ENCODE measurements at places on chromosomes 13 and 19. TPM values are rescaled to one million over a fixed set of nuclear protein-coding genes. Genes with fewer than 3 reads are reported as not detected.

- no peak overlapping the region for H3K4me3 ChIP-seq
- no peaks in the 10 kb centered on the region for H3K27me3 ChIP-seq
- H3K4me1 ChIP-seq = peaks cover 16% of the 10 kb centered on the region
- H3K36me3 ChIP-seq = peaks cover 4% of the 10 kb centered on the region
- DNase-seq = no peak
Observed at GRCh38 chr13:45333977-45334922, 6.7 kb downstream of the TPT1 start.

DNA sequence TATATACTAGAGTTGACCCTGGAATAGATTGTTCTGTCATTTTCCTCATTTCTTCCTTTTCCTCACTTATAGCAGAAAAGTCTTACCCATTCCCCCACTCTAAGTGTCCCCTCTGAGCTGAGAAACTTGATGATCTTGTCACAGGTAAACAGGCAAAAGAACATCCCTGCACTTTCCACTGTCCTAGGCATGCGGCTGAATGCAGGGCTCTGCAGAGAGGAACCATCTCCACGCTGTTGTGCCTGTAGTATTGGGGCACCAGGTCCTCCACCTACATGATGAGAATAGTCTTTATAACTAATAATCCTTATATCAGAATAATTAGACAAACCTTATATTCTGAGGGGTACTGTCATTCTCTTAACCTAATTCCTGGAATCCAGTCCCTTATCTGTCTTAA lies 211.3 kb downstream of the RBM26 start:
- DNase-seq = no peak
- H3K36me3 ChIP-seq = no peaks in the 10 kb centered on the region
- H3K27me3 ChIP-seq = no peaks in the 10 kb centered on the region
- no peak overlapping the region for H3K27ac ChIP-seq
- no peak overlapping the region for H3K4me3 ChIP-seq

DNA sequence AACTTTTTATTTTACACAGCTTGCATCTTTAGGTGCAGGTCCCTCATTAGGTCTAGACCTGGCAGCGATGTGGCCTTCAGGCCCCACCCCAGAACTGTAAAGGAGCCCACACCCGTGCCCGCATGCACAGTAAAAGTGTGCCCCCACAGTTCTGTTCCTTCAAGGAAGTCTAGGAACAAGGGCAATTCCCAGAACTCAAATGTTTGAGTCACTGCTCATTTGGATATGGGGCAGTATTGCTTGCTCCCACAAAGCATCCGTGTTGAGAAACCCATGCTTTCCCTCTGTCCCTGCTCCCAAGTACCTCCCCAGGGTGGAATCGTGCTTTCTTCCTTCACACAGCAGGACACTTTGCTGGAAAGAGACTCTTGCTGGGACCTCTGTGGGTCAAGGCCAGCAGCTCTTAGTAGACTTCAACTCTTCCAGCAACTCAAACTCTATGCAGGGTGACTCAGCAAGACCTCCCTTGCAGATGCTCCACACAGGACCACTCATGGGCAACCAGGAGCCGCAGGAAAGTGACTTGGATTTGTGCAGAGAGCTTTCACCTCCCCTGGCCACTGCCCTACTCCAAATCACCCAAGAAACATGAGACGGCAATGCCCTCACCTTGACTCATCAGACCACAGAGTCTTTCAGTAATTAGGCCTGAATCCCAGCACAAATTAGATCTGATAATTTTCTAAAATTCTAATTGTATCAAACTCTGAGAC lies 12.3 kb downstream of the SLC7A1 start:
- H3K4me3 ChIP-seq = no peak overlapping the region
- H3K4me1 ChIP-seq = peaks cover 14% of the 10 kb centered on the region
- no peaks in the 10 kb centered on the region for H3K36me3 ChIP-seq

GRCh38 chr19:54312436-54313377 lies at the start of gene LILRA5:
Gene LILRA5, minus strand, starts transcription at chr19:54313166. Its CDS starts 147 bp downstream, at chr19:54313019.
- no peak for DNase-seq
- H3K27ac ChIP-seq = no peak within 1 kb of the TSS
- no peaks in the 10 kb centered on the region for H3K4me1 ChIP-seq
- no peaks in the 10 kb centered on the region for H3K27me3 ChIP-seq
- H3K4me3 ChIP-seq = no peak within 1 kb of the TSS

- no peaks in the 10 kb centered on the region for H3K36me3 ChIP-seq
- H3K27me3 ChIP-seq = peaks cover 4% of the 10 kb centered on the region
- no peak overlapping the region for H3K27ac ChIP-seq
- DNase-seq = no peak
Observed at GRCh38 chr13:30924721-30925120, 7.7 kb upstream of the TEX26 start.

DNA sequence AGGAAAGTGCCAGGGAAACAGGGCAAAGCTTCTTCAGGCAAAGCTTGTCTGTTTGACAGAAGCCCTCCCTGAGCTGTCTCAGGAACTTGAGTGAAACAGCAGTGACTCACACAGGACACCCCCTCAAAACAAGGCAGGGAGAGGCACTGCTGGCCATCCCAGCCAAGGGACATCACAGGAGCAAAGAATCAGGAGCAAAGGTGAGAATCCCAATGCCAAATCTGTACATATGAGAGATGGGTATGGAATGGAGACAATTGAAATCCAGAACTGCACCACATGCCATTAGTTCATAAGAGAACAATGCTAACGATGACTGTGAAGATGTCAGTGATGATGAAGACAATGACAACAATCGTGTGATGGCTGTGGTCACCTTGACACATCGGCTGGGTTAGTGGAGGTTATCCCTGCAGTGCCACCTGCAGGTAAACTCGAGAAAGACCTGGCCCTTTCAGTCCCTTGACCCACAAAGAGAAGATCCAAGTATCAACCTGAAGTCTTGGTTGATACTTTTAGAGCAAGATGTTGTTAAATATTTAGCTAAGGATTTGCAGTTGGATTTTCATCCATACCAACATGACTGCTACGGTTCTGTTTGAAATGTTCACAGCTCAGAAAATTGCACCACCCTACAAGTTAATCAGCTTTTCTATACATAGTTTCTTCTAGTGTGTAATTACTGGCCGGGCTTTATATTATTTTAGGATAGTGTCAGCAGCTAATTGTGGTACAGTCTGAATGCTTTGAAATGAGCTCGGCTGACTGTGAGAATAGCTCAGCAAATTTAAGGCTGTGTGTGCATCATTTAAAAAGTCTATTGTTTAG lies 42.0 kb upstream of the IPO5 start:
- H3K27me3 ChIP-seq = no peaks in the 10 kb centered on the region
- no peak for DNase-seq
- H3K4me1 ChIP-seq = no peaks in the 10 kb centered on the region
- H3K4me3 ChIP-seq = no peak overlapping the region
- H3K27ac ChIP-seq = no peak overlapping the region
- H3K36me3 ChIP-seq = no peaks in the 10 kb centered on the region

DNA sequence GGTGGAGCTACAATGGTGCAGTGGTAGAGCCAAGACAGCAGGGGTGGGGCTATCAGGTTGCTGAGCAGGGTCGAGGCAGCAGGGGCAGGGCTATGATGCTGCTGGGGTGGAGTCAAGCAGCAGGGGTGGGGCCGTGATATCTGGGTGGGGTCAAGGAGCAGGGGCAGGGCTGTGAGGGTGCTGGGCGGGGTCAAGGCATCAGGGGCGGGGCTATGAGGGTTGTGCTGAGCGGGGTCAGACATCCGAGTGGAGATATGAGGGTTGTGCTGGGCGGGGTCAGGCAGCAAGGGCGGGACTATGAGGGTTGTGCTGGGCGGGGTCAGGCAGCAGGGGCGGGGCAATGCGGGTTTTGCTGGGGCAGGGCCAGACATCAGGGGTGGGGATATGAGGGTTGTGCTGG lies 14.7 kb downstream of the HCN2 start:
- H3K36me3 ChIP-seq = no peaks in the 10 kb centered on the region
- DNase-seq = no peak
- no peaks in the 10 kb centered on the region for H3K4me1 ChIP-seq
- no peak overlapping the region for H3K27ac ChIP-seq
- no peaks in the 10 kb centered on the region for H3K27me3 ChIP-seq

- peak overlapping the region; percentile 80 for H3K27ac ChIP-seq
- no peaks in the 10 kb centered on the region for H3K27me3 ChIP-seq
- H3K4me1 ChIP-seq = no peaks in the 10 kb centered on the region
- DNase-seq = no peak
Observed at GRCh38 chr13:113862191-113862930, 1.5 kb downstream of the GAS6 start.

DNA sequence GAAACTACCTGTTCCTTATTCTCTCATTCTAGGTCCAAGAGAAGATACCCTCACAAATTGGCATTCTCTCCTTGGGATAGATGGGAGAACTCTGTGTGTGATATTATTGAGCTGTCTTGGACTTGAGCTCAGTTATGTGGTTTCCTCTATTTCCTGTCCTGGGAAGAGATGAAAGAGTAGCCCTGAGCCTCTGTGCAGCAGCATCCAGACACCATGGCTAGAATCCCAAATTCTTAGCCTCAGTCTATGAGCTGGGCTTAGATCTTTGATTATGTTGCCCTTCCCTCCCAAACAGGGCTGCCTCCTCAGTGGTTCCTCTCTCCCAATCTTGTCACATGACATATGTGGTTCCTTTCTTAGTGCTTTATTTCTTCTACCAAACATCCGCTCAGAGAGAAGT lies 290.7 kb downstream of the SPRY2 start:
- H3K27ac ChIP-seq = no peak overlapping the region
- DNase-seq = no peak
- H3K27me3 ChIP-seq = no peaks in the 10 kb centered on the region
- H3K4me3 ChIP-seq = no peak overlapping the region

GRCh38 chr13:91405240-91405639 lies 6.8 kb downstream of the GPC5 start:
- H3K27me3 ChIP-seq = no peaks in the 10 kb centered on the region
- no peaks in the 10 kb centered on the region for H3K36me3 ChIP-seq
- no peak overlapping the region for H3K4me3 ChIP-seq
- DNase-seq = no peak
- H3K4me1 ChIP-seq = no peaks in the 10 kb centered on the region
- no peak overlapping the region for H3K27ac ChIP-seq

- H3K27me3 ChIP-seq = no peaks in the 10 kb centered on the region
- no peaks in the 10 kb centered on the region for H3K36me3 ChIP-seq
- DNase-seq = no peak
- no peak overlapping the region for H3K4me3 ChIP-seq
- H3K4me1 ChIP-seq = no peaks in the 10 kb centered on the region
Observed at GRCh38 chr13:113182046-113182445, 23.6 kb downstream of the PROZ start.

DNA sequence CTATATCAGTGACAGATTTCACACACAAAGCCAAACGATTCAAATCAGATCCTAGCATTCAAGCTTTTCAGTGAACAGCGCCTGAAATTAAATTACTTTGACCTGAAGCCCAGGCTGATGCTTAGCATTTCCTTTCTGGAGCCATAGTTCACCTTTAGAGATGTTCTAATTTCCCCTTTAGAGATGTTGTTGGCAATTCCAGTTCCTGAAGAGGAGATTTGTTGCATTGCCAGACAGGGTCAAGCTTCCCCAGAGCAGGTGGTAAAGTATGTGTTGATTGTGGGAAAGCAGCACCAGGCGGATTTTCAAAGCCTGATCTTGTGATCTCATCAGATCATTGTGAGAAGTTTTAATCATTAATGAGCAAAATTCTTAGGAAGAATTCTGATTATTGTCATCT lies 609.8 kb upstream of the KLF12 start:
- no peak for DNase-seq
- H3K4me1 ChIP-seq = no peaks in the 10 kb centered on the region
- H3K4me3 ChIP-seq = no peak overlapping the region
- no peaks in the 10 kb centered on the region for H3K27me3 ChIP-seq

GRCh38 chr19:39969681-39970424 lies 1.1 kb upstream of the PSMC4 start:
- peak overlapping the region; percentile 90 for H3K27ac ChIP-seq
- peak overlapping the region; percentile 62 for H3K4me3 ChIP-seq
- H3K4me1 ChIP-seq = peaks cover 8% of the 10 kb centered on the region
- peaks cover 4% of the 10 kb centered on the region for H3K36me3 ChIP-seq
- DNase-seq = no peak

DNA sequence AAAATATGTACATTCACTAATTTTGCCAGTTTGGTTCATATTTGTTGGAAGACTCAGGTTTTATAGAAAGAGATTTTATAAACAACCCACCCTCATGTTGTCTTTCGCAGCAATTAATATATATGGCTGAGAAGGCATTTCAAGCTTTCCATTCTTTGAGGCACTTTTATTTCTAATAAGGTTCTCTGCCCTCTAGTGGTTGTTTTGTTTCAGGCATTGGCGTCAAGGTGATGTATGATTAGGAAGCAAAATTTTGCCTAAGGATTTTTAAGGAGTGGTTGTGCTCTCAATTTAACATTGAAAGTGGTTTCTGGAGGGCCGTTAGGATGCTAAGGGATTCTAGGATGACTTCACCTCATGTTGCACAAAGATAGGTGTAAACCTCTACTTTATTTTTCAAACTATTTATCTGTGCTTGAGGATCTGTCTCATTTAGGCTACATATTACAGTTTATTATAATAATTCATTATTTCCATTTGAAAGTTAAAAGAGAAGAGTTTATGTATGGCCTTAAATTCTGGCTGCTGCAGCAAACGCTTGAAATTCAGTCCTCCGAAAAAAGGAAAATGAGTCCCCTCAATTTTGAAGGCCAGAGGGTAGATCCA lies 35.9 kb downstream of the OXGR1 start:
- no peaks in the 10 kb centered on the region for H3K4me1 ChIP-seq
- no peak overlapping the region for H3K27ac ChIP-seq
- no peaks in the 10 kb centered on the region for H3K36me3 ChIP-seq
- H3K27me3 ChIP-seq = no peaks in the 10 kb centered on the region
- no peak overlapping the region for H3K4me3 ChIP-seq

DNA sequence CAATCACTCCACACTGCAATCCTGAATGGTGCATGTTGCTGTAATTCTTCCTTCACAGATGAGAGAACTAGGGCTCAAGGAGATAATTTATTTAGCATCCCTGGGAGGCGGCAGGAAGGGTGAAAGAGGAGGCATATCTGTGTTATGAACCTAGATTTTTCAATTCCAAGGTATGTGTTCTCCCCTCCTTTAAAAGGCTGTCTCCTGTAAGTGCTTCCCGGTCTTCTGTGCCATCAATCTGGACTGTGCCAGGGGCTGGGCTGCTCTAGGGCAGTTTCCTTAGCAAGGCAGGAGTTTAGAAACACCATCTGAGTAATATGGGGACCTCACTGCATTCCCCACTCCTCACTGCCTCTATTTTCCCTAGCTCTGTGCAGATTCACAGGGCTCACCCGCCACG lies 185.0 kb downstream of the RFC3 start:
- H3K4me1 ChIP-seq = no peaks in the 10 kb centered on the region
- H3K36me3 ChIP-seq = no peaks in the 10 kb centered on the region
- no peak for DNase-seq
- no peak overlapping the region for H3K4me3 ChIP-seq
- H3K27ac ChIP-seq = no peak overlapping the region
- H3K27me3 ChIP-seq = no peaks in the 10 kb centered on the region

- H3K36me3 ChIP-seq = no peaks in the 10 kb centered on the region
- H3K4me1 ChIP-seq = no peaks in the 10 kb centered on the region
- H3K27ac ChIP-seq = no peak overlapping the region
- no peaks in the 10 kb centered on the region for H3K27me3 ChIP-seq
- H3K4me3 ChIP-seq = no peak overlapping the region
Observed at GRCh38 chr13:33028620-33029019, 12.4 kb downstream of the KL start.

The ZNF320 gene
- 20.0 TPM for total RNA-seq

The CALR gene
- 980 TPM for total RNA-seq

The ZFR2 gene
- not detected for total RNA-seq

The LILRA5 gene
- not detected for total RNA-seq

The CPB2 gene
- not detected for total RNA-seq

The ZIM2 gene
- total RNA-seq = 5.2 TPM

The KIR2DL1 gene
- not detected for total RNA-seq

The SIGLEC5 gene
- total RNA-seq = not detected

Measured in prostate gland (tissue), 2 donors.